Stimulated activated CD8-positive, alpha-beta memory T cell treated with anti-CD3 and anti-CD28 coated beads, Interleukin-2, amount 100 ng/mL, for 48 hours (primary cell): ENCODE measurements at places on chromosomes 13 and 19.
A peak's percentile ranks its signal among the peaks of the same experiment; 100 is the strongest.

DNA sequence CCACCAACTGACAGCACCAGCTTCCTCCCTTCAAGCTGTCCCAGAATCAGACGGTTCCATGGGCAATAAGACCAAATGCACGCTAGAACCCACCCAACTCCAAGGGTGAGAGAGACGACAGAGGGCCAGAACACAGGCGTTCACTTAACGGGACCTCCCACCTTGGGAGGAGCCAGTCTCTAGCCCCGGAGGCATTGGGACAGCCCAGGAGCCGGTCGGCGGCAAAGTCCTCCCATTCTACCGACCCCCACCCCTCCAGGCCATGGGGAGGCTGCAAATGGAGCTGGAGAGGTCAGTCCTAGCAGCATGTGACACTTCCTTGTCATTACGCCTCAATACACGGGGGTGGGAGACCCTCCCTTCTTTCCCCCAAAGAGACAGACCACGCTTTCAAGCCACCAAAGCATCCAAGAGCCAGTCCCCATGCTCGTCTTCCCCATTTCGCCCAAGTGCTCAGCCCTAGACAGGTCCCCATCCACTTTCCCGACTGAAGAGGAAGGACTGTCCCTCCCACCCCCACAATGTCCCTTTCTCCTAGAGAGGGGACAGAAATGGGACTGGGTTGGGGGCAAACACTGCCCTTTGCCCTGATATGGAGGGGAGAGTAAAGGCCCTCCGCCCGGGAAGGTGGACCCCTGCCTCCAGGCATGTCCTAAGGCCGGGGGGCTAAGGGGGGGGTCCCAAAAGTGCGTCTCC is 964 bp downstream of the KHSRP start:
- peak; percentile 23 for DNase-seq

DNA sequence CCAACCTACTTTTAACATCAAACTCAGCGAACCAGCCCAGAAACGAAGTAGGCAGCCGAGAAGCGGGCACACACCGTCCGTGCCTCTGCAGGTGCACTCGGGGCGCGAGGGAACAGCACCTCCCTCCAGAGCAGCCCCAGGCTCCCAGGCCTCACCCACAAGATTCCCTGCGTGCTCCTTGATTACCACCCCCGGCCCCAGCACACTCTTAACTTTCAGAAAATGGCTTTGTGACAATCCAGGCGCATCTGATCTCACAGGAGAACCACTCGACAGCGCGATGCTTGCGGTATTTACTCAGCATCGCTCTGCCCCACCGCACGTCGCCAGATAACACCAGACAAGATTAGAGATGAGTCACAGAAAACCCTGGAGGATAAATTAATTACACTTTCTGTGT is 134.9 kb upstream of the SPACA7 start:
- DNase-seq: no peak

GRCh38 chr19:54606891-54607784 is 13.7 kb downstream of the LILRA1 start:
- DNase-seq: no peak

GRCh38 chr13:112842343-112842856 is 126.6 kb upstream of the MCF2L start:
- no peak for DNase-seq

DNA sequence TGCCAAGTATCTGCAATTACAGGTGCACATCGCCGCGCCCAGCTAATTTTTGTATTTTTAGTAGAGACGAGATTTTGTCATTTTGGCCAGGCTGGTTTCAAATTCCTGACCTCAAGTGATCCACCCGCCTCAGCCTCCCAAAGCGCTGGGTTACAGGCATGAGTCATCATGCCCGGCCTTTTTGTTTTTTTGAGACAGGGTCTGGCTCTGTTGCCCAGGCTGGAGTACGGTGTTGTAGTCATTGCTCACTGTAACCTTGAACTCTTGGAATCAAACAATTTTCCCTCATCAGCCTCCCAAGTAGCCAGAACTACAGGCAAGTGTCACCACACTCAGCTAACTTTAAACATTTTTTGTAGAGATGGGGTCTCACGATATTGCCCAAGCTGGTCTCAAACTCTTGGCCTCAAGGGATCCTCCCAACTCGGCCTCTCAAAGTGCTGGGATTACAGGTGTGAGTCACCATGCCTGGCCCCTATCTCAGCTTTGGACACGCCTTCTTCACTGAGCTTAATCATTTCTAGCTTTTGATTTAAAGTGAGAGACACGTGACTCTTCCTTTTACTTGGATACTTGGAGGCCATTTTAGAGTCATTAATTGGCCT is 4.0 kb upstream of the IRGC start:
- DNase-seq: no peak

GRCh38 chr13:28819046-28819730 is 951 bp upstream of the MTUS2 start:
- no peak for DNase-seq

- peak; percentile 20 for DNase-seq
These were observed at the start of gene GDF15 for GRCh38 chr19:18385675-18386542. TSS of gene GDF15 (plus strand) at chr19:18386158. CDS start at chr19:18386190, 32 bp downstream.

GRCh38 chr13:77458736-77459135 is 76.8 kb upstream of the SCEL start:
- no peak for DNase-seq

DNA sequence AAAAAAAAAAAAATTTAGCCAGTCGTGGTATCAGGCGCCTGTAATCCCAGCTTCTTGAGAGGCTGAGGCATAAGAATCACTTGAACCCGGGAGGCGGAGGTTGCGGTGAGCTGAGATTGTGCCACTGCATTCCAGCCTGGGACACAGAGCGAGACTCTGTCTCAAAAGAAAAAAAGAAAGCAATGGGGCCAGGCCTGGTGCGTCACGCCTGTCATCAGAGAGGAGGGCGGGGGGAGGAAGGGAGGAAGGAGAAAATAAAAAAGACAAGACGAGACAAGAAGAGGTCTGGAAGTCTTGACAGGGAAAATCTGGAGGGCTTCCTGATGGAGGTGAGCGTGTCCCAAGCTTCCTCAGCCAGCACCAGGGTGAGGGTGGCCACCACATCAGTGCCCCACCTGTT is 54.9 kb upstream of the PTPRS start:
- DNase-seq: no peak

DNA sequence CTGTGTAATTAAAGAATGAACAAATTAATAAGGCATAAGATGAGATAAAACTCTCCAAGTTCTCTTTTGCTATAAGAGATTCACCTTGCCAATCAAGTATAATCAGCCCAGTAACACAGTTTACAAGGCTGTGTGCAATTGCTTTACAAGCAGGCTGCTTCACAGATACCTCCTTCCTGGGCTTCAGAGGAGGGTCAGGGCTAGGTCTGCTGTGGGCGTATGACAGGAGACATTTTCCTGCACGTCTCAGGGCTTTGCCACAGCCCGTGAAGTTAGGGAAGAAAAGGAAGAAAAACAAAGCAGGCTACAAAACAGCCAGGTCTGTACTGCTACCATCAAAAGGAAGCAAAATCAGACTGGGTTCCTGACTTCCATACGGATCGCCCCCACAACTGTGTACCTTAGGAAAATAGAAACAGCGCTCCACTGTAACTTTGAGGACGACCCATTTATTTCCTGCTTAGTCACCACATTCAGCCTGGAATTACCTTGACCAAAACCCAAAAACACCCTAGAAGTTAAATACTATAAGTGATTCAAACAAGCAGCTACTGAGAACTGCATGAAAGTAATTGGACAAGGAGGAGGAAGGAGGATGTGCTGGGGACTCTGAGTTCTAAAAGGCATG is 12.4 kb downstream of the EFNB2 start:
- no peak for DNase-seq

DNA sequence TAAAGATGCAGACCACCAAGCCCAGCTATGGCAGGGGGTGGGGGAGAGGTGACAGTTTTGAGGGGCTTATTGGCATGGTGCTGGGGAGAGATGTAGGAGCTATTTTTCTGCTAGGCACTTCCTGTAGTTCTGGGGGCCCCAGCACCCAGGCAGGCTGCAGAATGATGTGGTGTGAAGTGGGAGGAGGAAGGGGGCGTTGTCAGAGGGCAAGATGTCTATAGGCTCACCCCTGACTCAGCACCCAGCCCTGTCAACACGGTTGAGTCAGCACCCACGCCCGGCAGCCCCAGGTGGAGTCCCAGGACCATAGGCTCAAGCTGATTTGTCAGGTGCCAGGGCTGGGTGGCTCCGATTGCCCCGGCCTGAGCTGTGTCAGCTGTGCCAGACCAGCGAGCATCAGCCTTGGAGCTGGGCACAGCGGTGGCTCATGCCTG is 5.8 kb downstream of the KLF2 start:
- DNase-seq: peak; percentile 91

DNA sequence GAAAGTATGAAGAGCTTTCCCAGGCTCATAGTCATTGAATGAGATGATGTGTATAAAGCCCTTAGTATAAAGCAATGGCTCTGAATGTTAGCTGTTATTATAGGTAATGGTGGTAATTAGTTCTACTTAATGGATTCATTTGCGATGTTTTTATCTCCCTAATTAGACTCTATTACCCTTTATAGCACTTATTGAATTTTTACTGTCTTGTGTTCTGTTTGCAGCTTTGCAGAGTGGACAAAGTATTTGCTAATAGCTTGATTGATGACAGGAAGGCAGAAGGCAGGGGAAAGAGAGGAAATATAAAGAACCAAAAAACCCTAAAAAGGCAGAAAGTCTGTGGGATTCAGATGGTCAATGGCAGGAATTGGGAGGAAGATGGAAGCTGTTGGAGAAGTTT is 524.4 kb upstream of the SPRY2 start:
- DNase-seq: no peak
